Activated T-helper 1 cell treated with anti-CD3 and anti-CD28 coated beads, Interleukin-12 subunit alpha, Interleukin-12 subunit beta, Interleukin-2, Interleukin-4 antibody, amounts not matched to agents 30 ng/mL and 10 ng/mL and 1 ng/mL, durations not matched to agents 14 hours and 24 hours and 36 hours (primary cell): ENCODE measurements at places on chromosomes 7 and 10.

- no peak overlapping the region for H3K27ac ChIP-seq
- peaks cover 37% of the 10 kb centered on the region for H3K4me1 ChIP-seq
- H3K4me3 ChIP-seq, result no peak overlapping the region
- H3K27me3 ChIP-seq, result no peaks in the 10 kb centered on the region
- no peak for DNase-seq
Observed at GRCh38 chr7:106075937-106076336, 36.2 kb downstream of the SYPL1 start.

DNA sequence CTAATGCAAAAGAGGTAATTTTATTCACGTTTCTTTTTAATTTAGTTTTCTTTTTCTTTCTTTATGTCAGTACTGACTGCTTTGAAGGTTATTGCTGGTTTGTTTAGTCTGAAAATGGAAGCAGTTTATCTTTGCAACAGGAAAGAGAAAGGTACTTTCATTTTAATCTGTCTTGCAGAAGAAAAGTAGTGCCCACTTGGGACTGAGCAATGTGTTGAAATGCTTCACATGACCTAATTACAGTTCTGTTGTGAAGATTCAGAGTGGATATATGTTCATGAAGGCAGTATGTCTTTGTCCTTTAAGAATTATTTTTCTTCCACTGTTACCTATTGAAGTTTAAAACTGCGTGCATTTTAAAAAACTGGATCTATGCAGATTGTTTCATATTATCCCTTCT lies 80.1 kb downstream of the ANKIB1 start:
- no peak overlapping the region for H3K4me3 ChIP-seq
- no peaks in the 10 kb centered on the region for H3K27me3 ChIP-seq
- peaks cover 15% of the 10 kb centered on the region for H3K4me1 ChIP-seq
- H3K36me3 ChIP-seq, result peaks cover 7% of the 10 kb centered on the region
- no peak for DNase-seq

DNA sequence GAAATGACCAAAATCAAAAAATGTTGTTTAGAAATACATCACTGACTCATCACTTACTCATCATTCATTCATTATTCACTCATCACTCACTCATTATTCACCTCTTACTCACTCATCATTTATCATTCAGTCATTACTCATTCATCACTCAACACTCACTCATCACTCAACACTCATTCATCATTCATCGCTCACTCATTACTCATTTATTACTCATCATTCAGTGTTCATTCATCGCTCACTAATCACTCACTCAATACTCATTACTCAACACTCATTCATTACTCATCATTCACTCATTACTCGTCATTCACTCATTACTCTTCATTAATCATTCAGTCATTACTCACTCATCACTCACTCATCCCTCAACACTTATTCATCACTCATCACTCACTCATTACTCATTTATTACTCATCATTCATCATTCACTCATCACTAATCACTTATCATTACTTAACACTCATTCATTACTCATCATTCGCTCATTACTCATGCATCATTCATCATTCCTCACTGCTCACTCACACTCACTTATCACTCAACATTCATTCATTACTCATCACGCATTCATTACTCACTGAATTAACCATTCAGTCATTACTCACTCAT lies 238.5 kb downstream of the ADARB2 start:
- no peak for DNase-seq
- H3K4me1 ChIP-seq, result no peaks in the 10 kb centered on the region
- H3K4me3 ChIP-seq, result no peak overlapping the region
- no peaks in the 10 kb centered on the region for H3K36me3 ChIP-seq
- H3K27ac ChIP-seq, result no peak overlapping the region
- H3K27me3 ChIP-seq, result no peaks in the 10 kb centered on the region

DNA sequence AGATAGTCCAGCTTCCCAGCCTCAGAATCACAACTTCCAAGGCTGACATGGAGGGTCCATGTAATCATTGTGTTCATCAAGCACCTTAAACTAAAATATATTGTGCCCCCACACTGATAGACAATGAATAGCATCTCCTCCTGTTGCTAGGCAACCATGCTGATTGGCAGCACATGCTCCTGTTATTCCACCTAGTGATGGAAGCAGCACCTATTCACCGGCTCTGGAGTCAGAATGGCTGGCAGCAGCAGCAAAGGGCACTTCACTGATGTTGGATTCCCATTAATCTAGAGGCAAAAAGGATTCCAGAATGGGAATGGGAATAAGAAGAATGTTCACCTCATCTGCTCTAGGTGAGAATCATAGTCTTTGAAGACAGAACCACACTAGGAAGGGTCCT lies 55.0 kb downstream of the RELN start:
- no peak overlapping the region for H3K4me3 ChIP-seq
- H3K4me1 ChIP-seq, result no peaks in the 10 kb centered on the region
- H3K36me3 ChIP-seq, result no peaks in the 10 kb centered on the region

DNA sequence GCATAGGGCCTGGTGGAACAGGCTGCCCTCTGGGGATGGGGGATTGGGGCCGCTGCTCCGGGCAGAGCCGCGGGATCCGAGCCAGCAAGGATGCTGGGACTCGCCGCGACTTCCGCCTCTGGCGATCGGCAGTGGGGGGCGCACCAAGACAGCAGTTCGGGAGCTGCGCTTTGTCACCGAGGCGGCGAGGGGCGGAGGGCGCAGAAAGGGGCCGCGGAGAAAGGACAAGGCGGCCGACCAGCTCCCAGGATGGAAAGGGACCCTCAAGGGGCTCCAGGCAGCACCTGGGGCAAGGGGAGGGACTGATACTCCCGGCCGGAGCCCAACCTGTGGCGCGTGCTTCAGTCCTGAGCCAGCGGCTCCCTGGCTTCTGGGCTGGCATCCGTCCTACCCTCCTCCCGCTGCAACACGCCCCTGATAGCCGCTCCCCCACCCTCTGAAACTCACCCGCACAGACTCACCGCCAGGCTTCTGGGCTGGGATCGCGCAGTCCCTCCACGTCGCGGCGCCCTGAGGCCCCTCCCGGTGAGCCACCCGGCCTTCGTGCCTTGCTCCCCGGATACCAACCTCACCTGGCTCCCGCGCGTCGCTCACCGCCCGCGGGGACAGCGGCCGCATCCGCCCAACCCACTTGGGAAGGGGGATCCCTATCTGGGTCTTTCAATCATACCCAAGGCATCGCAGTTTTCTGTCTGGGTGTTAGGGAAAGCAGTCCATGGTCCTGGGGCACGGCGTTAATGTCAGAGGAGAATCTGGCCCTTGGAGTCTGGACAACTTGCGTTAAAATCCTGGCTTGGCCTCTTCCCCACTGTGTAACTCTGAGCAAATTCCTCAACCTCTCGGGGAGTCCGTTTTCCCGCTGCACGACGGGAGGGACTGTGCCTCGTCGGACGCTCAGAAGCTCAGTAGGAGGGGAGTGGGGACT lies 7.0 kb upstream of the EVX1 start:
- no peak overlapping the region for H3K27ac ChIP-seq
- H3K4me1 ChIP-seq, result no peaks in the 10 kb centered on the region
- H3K36me3 ChIP-seq, result no peaks in the 10 kb centered on the region
- H3K4me3 ChIP-seq, result no peak overlapping the region

DNA sequence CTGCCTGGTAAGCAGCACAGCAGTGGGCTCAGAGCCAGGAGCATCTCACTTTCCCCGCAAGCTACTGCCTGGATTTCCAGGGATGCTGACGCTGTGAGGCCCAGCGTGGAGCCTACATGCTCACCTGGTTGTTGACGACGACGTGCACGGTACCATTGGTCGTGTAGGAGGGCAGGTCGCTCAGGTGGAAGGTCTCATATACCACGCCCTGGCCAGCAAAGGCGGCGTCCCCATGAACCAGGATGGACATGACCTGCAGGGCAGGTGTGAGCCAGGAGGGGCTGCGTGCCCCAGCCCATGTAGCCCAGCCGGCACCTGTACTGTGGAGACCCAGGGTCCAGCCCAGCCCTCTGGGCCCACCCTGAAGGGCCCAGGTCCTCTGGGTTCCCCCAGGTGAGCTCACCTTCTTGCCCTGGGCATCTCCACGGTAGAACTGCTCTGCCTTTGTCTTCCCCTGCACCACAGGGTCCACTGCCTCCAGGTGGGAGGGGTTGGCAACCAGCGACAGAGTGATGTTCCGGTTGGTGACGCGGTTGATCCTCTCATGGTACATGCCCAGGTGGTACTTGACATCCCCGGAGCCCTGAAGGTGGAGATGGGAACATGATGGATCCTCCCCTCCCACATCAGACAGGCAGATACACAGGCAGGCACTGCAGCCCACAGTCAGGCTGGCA lies 15.4 kb downstream of the OGDHL start:
- H3K27ac ChIP-seq, result no peak overlapping the region
- DNase-seq, result no peak
- no peaks in the 10 kb centered on the region for H3K36me3 ChIP-seq
- H3K4me3 ChIP-seq, result no peak overlapping the region
- no peaks in the 10 kb centered on the region for H3K27me3 ChIP-seq
- no peaks in the 10 kb centered on the region for H3K4me1 ChIP-seq

DNA sequence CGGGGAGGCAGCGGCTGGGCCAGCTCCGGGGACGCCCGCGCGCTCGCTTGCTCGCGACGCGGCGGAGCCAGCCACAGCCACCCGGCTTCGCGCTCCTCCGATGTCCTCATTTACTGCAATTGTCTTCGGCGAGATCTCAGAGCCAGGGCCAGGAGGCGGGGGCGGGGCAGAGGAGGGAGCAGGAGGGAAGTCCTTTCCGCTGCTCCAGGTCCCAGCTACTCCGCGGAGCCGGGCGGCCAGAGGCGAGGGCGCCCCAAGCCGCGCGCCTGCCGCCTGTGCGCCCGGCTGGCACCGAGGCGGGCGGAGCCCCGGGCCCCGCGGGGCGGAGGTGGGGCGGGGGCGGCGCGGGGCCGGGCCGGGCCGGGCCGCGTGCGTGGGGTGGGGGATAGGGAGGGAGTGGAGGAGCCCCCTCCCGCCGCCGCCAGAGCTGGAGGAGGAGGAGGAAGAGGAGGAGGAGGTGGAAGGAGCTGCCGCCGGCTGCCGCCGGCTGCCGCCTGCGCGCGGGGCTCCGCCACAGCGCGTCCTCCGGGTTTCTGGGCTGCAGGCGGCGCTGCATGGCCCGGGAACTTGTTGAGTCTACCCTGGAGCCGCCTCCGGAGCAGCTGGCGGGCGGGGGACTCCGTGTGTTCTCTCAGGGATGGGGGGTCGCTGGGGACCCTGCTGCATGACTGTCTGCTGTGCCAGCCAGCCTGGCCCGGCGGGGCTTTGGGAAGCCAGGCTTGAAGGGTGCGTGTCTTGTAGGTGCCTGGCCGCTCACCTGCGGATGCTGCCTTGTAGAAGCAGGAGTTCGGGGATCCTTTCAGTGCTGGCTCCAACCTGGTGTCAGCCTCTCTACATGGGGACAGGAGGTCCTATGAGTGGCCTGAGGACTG lies at the start of gene INSYN2A:
Gene INSYN2A (minus strand): TSS at position 310 of the 872 bp plus-strand sequence. CDS start 20,196 bp downstream, outside the sequence.
- no peak within 1 kb of the TSS for H3K4me3 ChIP-seq
- no peak for DNase-seq
- H3K36me3 ChIP-seq, result no peaks in the 10 kb centered on the region
- peaks cover 34% of the 10 kb centered on the region for H3K27me3 ChIP-seq

DNA sequence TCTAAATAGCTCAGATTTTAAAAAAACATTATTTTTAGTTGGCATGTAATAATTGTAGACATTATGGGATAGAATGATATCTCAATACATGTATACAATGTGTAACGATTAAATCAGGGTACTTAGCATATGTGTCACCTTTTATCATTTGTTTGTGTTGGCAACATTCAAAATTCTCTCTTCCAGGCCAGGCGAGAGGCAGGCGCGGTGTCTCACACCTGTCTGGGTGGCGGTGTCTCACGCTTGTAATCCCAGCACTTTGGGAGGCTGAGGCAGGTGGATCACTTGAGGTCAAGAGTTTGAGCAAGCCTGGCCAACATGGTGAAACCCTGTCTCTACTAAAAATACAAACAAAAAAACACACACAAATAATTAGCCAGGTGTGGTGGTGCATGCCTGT lies 151.7 kb downstream of the RTKN2 start:
- H3K4me1 ChIP-seq, result peaks cover 22% of the 10 kb centered on the region
- H3K4me3 ChIP-seq, result no peak overlapping the region
- H3K36me3 ChIP-seq, result peaks cover 8% of the 10 kb centered on the region

GRCh38 chr10:103761075-103761920 lies 94.1 kb downstream of the SH3PXD2A start:
- H3K4me1 ChIP-seq, result peaks cover 77% of the 10 kb centered on the region
- no peak overlapping the region for H3K4me3 ChIP-seq
- no peak for DNase-seq
- no peak overlapping the region for H3K27ac ChIP-seq
- peaks cover 4% of the 10 kb centered on the region for H3K36me3 ChIP-seq

DNA sequence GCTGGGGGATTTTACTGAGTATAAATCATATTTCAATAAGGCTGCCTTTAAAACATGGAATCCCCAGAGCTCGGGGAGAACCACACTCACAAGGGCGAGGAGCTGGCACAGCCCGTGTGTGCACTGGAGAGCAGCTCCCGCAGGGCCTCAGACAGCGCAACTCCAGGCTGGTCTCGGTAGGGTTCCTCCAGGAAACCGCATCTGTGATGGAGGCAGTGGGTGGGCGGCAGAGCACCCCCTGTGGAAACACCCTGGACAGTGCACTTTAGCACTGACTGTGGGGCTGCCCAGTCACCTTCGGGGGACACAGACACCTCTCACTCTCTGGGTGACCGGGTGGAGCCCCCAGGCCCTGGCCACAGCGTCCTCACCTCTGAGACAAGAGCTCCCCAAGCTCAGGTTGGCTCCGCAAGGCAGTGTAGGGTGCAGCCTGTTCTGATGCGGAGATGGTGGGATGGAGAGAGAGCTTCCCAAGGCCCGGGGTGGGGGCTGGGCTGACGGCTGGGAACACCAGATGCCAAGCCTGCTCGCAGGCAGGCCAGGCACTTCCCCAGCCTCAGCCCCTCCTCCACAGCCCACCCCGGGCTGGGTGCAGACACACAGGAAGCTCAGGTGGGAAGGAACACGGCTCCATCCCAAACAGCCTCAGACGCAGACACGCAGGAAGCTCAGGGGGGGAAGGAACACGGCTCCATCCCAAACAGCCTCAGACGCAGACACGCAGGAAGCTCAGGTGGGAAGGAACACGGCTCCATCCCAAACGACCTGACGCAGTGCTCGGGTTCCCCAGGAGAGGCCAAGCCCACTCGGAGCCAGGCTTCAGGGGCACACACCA lies 224.4 kb downstream of the MAD1L1 start:
- H3K4me1 ChIP-seq, result no peaks in the 10 kb centered on the region
- DNase-seq, result no peak
- no peaks in the 10 kb centered on the region for H3K36me3 ChIP-seq
- no peaks in the 10 kb centered on the region for H3K27me3 ChIP-seq
- no peak overlapping the region for H3K4me3 ChIP-seq

DNA sequence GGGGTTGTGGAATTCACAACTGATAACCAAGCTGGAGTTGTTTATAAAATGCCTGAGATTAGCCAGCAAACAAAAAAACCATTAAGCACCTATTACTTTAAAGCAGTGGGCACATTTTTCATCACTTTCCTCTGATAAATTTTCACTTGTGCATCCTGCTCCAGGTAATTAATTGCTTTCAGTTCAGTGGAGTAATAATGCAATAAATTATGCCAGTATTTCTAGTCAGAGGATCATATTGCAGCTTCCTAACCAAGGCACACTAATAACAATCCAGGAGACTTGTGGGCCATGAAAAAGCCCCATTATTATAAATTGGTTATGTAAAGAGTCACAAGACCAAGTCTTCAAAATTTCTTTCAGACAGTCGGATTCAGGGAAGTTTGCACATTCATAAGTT lies 193.2 kb downstream of the LRMDA start:
- H3K4me1 ChIP-seq, result no peaks in the 10 kb centered on the region
- no peak overlapping the region for H3K27ac ChIP-seq
- peaks cover 2% of the 10 kb centered on the region for H3K27me3 ChIP-seq
- H3K4me3 ChIP-seq, result no peak overlapping the region
- no peak for DNase-seq

- DNase-seq, result no peak
- no peak overlapping the region for H3K27ac ChIP-seq
- peaks cover 65% of the 10 kb centered on the region for H3K4me1 ChIP-seq
Observed at GRCh38 chr7:116228241-116228640, 17.9 kb downstream of the TES start.
